ENCODE measurements at places on chromosomes 11 and 22. TPM values are rescaled to one million over a fixed set of nuclear protein-coding genes. Genes with fewer than 3 reads are reported as not detected.

ISX gene
- not detected for total RNA-seq

CHST1 gene
- 2.9 TPM for total RNA-seq

KCNK4 gene
- not detected for total RNA-seq

CCDC88B gene
- total RNA-seq, result 7.1 TPM

C11orf86 gene
- total RNA-seq, result not detected

PRRG4 gene
- 0.33 TPM for total RNA-seq

MUC6 gene
- not detected for total RNA-seq

LINC01488 gene
- not detected for total RNA-seq

MS4A4A gene
- total RNA-seq, result not detected

IL10RA gene
- total RNA-seq, result not detected

DNA sequence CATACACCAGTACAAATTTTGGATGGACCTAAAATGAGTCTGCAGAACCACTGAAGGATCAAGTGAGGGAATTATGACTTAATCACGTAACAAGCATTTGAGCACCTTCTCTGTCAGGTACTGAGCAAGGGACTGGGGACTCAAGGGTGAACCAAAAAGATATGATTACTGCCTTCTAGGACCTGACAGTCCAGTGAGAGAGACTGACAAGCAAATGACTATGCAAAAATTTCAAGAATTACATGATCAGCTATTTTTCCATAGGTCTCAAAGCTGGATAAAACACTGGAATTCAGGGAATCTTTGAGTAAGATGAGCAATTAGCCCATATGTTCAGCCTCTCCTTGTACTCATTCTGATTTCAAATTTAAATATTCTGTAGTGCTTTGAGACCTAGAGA lies 5.2 kb upstream of the STT3A start:
- DNase-seq, result no peak

DNA sequence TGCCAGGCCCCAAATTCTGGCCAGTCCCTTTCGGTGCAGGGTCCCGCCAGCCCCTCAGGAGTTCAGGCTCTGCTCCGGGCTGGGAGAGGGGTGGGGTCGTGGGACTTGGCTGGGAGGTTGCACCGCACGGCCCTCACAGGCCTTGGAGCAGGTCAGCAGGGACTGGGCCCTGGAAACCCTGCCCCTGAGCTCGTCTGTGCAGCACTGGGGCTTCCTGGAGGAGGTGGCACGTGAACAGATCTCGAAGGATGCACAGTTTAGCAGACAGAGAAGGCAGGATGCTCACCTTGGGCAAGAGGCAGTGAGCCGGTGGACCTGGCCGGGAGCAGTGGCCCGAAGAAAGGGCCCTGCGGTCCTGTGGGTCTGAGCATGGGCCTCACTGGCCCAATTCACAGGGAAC lies 70.0 kb downstream of the WNT7B start:
- DNase-seq, result no peak

- no peak for DNase-seq
Observed at GRCh38 chr22:39434721-39435120, 22.1 kb upstream of the MGAT3 start.

DNA sequence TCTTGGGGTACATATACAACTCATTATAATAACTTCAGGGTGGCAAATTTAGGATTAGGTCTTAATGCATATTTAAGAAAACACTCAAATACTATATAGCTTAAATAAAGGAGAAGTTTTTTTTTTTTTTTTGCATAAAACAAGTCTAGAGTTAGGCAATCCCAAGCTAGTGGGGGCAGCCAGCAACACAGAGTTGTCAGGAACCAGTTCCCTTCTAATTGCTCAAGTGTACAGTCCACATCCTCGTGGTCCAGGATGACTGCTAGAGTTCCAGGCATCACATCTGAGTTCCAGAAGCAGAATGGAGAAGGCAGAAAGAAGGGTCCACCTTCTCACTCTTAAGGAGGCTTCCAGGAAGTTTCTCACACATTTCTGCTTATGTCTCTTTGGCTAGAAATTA lies 261.9 kb upstream of the PLET1 start:
- DNase-seq, result no peak

- no peak for DNase-seq
Observed at GRCh38 chr11:35011944-35012343, 95.5 kb downstream of the PDHX start.

DNA sequence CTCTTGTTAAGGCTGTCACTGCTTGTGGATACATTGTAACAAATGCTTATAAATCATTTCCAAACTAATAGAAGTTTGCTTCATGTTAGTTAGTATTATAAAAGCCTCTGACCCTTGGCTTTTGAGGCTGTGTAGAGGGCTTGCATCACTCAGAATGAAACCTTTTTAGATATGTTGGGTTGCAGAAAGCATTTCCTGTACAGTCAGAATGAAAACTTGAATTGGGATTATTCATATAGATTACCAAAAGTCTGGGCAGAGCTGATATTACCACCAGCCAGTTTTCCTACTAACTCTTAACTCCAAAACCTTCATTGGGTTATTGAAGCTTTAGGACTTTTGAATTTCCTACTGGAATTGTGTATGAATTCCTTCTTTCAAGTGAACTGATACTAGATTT lies 12.0 kb downstream of the KMT2A start:
- no peak for DNase-seq

- DNase-seq, result peak; percentile 11
Observed at GRCh38 chr11:37450613-37451012, 852.6 kb upstream of the RAG2 start.

DNA sequence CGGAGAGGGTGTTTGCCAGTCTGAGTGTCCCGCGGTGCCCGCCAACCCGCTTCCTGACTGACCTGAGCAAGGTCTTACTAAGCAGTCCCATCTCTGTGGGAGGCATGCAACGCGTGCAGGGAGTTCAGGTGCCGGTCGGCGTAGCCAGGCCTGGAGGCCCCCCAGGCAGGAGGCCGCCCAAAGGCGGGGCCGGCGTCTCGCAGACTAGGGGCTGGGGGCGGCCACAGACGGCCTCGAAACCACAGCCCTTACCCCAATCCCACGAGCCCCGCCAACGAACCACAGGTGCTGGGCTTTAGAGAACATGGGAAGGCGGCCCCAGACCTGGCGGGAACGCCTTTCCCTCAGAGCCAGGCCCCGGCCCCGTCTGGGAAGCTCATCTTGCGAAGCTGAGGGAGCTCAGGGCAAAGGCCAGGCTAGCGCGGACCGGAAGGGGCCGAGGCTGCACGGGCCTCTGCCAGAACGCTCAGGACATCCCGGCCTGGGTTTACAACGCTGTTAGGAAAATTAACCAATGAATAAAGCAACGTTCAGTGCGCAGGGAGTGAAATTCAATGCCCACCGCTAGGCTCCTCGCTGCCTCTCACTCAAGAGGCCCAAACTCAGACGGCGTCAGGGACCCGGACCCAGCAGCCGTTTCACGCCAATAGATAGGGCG lies 2.1 kb upstream of the MTFP1 start:
- DNase-seq, result no peak

DNA sequence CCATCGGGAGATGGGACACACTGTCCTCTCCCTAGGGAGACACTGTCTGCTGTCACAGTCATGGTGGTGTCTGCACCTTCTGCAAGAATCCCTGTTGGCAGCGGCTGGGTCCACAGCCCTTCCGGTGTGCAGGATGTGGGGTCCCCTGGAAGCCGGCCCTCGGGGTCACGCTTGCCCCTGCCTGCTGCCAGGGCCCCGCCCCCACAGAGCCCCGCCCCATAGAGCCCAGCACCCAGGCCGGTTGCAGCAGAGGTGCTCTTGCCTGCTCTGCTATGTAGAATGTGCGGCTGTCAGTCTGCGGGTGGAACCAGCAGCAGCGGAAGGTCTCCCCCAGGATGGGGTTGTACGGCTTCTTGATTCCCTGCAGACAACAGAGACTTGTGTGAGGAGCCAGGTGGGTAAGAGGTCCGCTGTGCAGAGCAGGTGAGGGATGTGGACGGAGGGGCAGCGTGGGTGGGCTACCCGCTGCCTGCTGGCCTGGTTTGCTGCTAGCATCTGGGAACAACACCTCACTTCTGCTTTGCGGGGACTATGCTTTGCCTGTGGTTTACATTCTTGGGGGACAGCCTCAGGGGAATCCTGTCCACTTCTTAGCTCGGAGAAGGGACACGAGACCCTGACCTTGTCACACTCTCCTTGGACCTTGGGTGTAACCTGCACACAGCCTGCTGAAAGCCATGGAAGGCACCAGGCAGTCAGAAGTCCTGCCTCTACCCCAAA lies 44.9 kb upstream of the CARS1 start:
- DNase-seq, result no peak

DNA sequence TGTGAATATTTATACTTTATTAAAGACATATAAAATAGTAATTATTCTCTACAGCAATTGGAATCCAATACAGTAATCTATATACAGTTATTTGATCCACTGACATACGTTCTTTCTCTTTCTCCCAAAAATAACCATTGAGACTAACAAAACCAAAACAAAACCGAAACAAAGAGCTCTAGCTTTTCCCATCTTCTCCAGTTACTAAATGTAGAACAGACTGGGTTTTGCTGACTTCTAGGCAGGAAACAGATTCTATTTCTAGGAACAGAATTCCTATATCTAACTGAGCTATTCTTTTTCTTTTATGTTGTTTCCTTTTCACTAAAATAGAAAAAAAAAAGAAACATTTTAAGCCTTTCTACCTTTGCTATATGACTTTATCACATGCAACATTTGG lies 80.1 kb downstream of the PACS1 start:
- DNase-seq, result no peak

GRCh38 chr22:25746012-25746373 lies 4.0 kb downstream of the MYO18B start:
- DNase-seq, result peak; percentile 62

- DNase-seq, result no peak
Observed at GRCh38 chr11:9230296-9230695, 34.9 kb downstream of the DENND5A start.

DNA sequence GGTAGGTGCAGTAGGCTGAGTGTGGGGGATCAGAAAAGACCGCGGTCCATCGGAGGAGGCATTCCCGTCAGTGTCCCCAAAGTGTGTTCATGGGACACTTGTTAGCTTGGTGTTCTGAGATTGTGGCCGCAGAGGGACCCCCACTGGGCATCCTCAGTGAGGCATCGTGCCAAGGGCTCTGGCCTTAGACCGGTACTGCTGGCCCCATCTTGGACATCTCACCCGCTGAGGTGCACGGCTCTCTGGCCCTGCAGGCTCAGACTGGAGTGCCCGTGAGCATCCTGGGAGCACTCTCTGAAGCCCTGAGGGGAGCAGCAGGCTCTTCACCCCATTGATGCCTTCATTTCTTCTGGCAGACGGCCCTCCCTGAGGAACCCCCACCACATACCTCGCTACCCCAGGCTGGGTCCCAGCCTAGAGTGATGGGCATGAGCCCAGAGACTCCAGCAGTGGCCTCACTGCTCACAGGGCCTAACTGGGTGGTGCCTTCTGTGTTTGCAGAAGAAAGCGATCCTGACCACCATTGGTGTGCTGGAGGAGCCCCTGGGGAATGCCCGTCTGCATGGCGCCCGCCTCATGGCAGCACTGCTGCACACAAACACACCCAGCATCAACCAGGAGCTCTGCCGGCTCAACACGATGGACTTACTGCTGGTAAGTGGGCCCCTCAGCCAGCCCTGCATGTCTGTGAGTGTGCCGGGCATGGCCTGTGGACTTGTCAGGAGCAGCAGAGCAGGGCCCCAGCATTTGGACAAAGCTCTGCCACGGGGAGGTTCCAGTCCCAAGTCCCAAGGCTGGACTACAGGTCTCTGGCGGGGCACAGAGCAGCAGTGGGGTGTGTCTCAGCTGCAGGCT lies 51.6 kb downstream of the SBF1 start:
- no peak for DNase-seq

- no peak for DNase-seq
Observed at GRCh38 chr22:32951807-32952153, 106.4 kb downstream of the SYN3 start.

- DNase-seq, result peak; percentile 62
Observed at GRCh38 chr11:68542617-68543016, 82.1 kb downstream of the PPP6R3 start.

- DNase-seq, result no peak
Observed at GRCh38 chr11:94673951-94674491, 94.1 kb upstream of the AMOTL1 start.

GRCh38 chr11:16155448-16155847 lies 200.9 kb downstream of the SOX6 start:
- no peak for DNase-seq

- no peak for DNase-seq
Observed at GRCh38 chr11:80371931-80372330, 931.1 kb upstream of the TENM4 start.

DNA sequence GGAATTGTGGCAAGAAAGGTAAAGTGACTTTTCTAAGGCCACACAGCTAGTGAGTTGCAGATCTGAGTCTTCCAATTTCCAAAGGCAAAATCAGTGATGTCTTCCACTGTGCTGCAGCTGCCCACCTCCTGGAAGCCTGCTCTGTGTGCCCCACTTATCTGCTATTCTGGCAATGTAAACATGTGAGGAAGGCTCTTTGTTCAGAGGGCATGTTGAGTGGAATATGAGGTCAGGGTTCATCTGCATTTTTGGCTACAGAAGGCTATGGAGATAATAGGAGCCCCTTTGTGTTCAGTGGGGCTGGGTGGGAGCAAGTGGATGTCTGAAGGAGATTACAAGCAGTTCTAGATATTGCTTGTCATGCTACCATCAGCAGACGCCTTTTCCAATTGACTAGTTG lies 396.2 kb downstream of the BUD13 start:
- no peak for DNase-seq

- no peak for DNase-seq
Observed at GRCh38 chr22:47209547-47210023, 447.1 kb downstream of the TBC1D22A start.

GRCh38 chr22:22598144-22598543 lies 39.1 kb upstream of the PRAME start:
- no peak for DNase-seq

DNA sequence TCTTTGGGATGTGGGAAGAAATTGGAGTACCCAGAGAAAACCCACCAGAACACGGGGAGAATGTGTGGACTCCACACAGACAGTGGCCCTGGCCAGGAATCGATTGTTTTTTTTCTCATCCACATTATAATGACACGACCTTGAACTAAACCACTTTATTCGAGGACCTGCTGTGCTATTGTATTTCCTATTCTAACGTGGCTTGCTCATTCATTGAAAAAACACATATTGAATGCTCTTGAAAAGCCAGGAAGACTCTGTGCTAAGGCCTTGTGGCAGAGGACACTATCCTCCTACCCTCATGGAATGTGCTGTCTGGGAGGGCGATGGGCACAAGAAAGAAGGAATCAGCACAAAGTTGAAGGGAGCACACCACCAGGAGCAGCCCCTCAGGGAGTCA lies 9.1 kb upstream of the SREBF2 start:
- DNase-seq, result no peak
